ENCODE measurements at places on chromosomes 6 and 20. TPM values are rescaled to one million over a fixed set of nuclear protein-coding genes. Genes with fewer than 3 reads are reported as not detected.

ENPP3 gene
- not detected for total RNA-seq

KHDC1L gene
- total RNA-seq, result not detected

AURKA gene
- total RNA-seq, result 7.0 TPM

CHRNA4 gene
- total RNA-seq, result 1.8 TPM

ETV7 gene
- total RNA-seq, result 0.15 TPM

HLA-DMB gene
- total RNA-seq, result 10.6 TPM

IL17F gene
- not detected for total RNA-seq

HSPA1A gene
- 341 TPM for total RNA-seq

NFKBIL1 gene
- total RNA-seq, result 12.7 TPM

PAK5 gene
- not detected for total RNA-seq

MYH7B gene
- 297 TPM for total RNA-seq

BNIP5 gene
- total RNA-seq, result not detected

PRPH2 gene
- total RNA-seq, result 0.47 TPM

MUC21 gene
- not detected for total RNA-seq

GSTA2 gene
- total RNA-seq, result not detected

SLC13A3 gene
- 0.12 TPM for total RNA-seq

RFX6 gene
- total RNA-seq, result not detected

GNMT gene
- total RNA-seq, result 2.0 TPM

SGK2 gene
- total RNA-seq, result 0.32 TPM

TTBK1 gene
- total RNA-seq, result 0.15 TPM

ZNF311 gene
- 0.30 TPM for total RNA-seq

SLC17A1 gene
- total RNA-seq, result not detected

PTCHD4 gene
- 0.79 TPM for total RNA-seq

DNAH8 gene
- total RNA-seq, result not detected

BPI gene
- not detected for total RNA-seq

TRDN gene
- 470 TPM for total RNA-seq

RRAGD gene
- 160 TPM for total RNA-seq

All from left ventricle myocardium superior (tissue), 1 donor.